Stimulated activated CD8-positive, alpha-beta memory T cell treated with anti-CD3 and anti-CD28 coated beads, Interleukin-4, amount 100 ng/mL, for 4 hours (primary cell): ENCODE measurements at places on chromosomes 12 and 14.

- no peak for DNase-seq
Observed at GRCh38 chr14:30610787-30611343, 11.3 kb upstream of the SCFD1 start.

DNA sequence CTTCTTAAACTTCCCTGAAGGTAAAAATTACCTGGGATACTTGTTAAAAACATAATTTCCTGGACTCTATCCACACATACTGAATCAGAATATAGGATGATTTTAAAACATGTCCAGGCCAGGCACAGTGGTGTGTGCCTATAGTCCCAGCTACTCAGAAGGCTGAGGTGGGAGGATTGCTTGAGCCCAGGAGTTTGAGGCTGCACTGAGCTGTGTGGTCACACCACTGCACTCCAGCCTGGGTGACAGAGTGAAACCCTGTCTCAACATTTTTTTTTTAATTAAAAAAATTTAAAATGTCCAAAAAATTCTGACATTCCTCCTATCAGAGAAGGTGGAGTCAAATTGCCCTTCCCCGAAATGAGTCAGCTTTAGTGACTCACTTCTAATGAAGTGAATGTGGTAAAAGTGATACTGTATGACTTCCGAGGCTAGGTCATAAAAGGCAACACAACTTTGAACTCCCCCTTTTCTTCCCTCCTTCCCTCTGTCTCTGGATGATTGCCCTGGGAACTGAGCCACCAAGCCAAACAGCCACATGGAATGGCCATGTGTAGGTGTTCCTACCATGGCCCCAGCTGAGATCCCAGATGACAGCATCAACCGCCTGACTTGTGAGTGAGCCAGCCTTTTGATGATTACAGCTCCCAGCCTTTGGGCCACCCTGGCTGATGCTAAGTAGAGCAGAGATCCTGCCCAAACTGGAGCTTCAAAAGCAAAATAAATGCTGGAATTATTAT, 36.3 kb downstream of the LIMA1 start:
- no peak for DNase-seq

- DNase-seq: no peak
Observed at GRCh38 chr12:38166225-38166624, 150.3 kb upstream of the ALG10B start.

DNA sequence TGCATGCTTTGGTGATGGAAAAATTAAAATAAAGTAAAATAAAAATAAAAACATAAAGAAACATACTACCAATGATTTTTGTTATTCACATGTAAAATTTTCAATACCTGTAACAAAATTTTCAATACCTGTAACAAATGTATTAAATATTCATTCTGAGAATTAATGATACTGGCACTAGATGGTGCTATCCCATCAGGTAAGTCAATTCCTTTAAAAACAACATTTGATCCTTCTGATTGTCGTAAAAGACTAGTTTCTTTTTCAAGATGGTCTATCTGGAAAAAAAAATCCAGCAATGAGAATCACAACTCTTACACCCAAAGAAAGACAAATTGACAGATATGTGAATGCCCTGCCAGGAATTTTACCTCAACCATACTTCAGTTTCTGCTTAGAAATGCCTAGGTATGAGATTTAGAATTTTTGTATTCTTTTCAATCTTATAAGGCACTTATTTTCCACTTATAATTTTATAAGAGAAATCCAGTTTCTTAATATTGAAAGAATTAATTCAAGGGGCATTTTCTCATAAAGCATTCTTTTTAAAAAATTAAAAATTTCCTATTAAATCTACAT, 30.7 kb downstream of the CEP290 start:
- DNase-seq: no peak

DNA sequence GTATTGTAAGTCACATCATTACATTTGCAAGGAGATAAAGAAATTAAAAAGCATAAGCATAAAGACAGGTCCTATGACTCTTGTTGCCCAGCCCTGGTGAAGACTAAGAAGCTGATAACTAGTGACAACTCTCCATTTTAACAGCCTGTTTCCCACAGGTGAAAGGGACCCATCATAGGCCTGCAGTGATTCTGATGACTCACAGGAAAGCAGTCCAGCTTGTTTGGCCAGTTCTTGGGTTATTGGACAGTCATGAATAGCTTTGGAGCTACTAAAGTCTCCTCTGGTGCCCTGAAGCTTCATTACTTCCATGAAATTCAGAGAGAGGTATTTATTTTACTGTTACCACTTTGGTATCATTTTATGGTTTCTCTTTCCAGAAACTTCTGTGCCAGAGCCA, 55.5 kb upstream of the DYRK2 start:
- DNase-seq: no peak

DNA sequence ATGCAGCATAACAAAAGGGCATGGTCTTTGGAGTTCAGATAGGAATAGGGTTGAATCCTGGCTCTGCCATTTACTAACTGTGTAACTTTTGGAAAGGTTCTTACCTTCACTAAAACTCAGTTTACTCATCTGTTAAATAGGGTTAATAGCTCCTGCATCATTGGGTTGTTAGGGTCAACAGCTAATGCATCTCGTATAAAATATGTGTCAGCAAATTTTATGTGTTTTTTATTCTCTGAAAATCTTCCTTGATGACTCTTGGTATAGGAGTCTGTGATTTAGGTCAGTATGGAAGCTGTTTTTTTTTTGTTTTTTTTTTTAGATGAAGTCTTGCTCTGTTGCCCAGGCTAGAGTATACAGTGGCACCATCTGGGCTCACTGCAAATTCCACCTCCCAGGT, 36.1 kb upstream of the SRP54 start:
- DNase-seq: no peak

GRCh38 chr14:69693801-69694729, 72.9 kb upstream of the SRSF5 start:
- no peak for DNase-seq

- no peak for DNase-seq
Observed at GRCh38 chr12:13126494-13126893, 23.0 kb upstream of the GSG1 start.

- DNase-seq: no peak
Observed at GRCh38 chr12:124759841-124760503, 103.7 kb downstream of the SCARB1 start.
